ENCODE measurements at places on chromosomes 2 and 18.

GRCh38 chr18:23277399-23277798, 142.1 kb downstream of the CABLES1 start:
- no peak for DNase-seq

DNA sequence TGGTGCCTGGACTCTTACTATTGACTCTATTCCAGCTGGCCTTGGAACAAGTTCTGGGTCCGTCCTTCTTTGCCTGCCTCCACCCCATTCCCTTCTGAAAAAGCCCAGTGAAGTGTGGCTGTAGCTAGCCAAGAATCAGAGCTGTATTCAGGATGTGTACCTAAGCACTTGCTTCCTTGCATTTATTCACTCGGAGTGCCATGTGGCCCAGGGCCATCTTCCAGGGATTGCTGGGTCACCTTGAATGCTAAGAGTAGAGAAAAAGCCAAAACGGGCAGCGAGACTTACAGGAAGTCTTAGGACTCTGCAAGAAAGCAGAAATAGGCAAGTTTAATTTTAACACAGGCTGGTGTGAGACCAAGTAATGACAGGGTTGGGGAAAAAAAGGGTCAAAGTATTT, 4.1 kb downstream of the ITGA6 start:
- no peak for DNase-seq

DNA sequence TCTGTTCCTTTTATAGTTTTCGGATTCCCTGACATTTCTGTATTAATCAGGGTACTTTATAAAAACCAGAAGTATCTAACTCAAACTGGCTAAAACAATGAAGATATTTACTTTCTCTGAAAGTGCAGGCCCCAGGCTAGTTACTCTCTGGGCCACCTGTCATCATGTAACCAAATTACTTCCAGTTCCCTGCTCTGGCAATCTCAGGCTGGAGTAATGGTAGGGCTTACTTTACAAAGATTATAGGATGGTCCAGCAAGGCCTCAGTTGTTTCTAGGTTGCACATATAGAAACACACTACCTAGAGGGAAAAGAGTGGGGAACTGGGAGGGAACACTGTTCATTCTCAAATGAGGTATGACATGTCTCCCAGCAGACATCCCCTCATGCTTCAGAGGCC, 74.8 kb downstream of the CHST9 start:
- no peak for DNase-seq

- DNase-seq: no peak
Observed at GRCh38 chr2:240323601-240324291, 111.7 kb upstream of the GPC1 start.

- no peak for DNase-seq
Observed at GRCh38 chr2:122734766-122735424, 979.4 kb downstream of the TSN start.

- DNase-seq: no peak
Observed at GRCh38 chr2:160967523-160967922, 192.7 kb upstream of the TANK start.

All from activated CD8-positive, alpha-beta memory T cell treated with anti-CD3 and anti-CD28 coated beads, Interleukin-2, amount 50 U/mL, for 4 hours (primary cell).